ENCODE measurements at places on chromosomes 6 and 20. TPM values are rescaled to one million over a fixed set of nuclear protein-coding genes. Genes with fewer than 3 reads are reported as not detected.

Gene C6orf47
- total RNA-seq, result 21.0 TPM

Gene XKR7
- not detected for total RNA-seq

Gene LAMA2
- 25.0 TPM for total RNA-seq

Gene HLA-DRB1
- 0.09 TPM for total RNA-seq

Gene ARFGEF3
- total RNA-seq, result 1.7 TPM

Gene CST4
- not detected for total RNA-seq
